ENCODE measurements at places on chromosomes 16 and 17.
A peak's percentile ranks its signal among the peaks of the same experiment; 100 is the strongest.

GRCh38 chr17:13200671-13201070 is 182.8 kb upstream of the ELAC2 start:
- no peak for DNase-seq

- DNase-seq: no peak
Measured at GRCh38 chr17:1446201-1446600, 9.8 kb downstream of the CRK start.

DNA sequence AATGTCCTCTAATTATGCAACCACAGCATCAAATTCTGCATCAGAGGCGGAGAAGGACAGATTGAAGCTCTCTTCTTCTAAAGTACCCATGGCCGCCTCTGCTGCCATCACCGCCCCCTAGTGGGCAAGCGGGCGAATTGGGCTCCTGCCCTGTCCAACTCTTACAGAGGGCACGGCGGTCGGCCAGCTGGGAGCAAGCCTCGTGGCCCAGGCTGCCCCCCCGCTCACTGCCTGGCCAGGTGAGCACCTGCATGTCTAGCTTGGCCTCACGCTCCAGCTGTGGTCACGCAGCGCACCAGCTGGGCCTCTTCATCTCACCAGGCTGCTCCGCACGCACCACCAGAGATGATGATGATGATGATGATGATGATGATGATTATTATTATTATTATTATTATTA is 146.1 kb upstream of the TOM1L1 start:
- DNase-seq: no peak

DNA sequence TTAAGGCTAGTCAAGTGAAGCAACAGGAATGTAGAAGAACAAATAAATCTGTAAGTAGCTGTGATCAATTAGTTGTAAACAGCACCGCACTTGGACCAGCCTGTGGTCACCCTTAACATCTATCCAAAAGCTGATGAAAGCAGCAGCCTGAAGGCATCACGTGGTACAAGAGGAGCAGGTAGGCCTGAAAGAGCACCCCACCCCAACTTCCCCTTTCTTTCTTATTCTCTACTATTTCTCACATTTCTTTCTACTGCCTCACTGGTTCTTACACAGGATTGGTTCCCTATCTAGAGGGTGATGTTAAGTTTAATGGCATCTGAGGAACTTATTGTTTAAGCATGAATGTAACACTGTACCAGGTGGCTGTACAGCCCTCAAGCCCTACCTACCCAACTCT is 42.6 kb upstream of the CLEC18B start:
- DNase-seq: no peak

GRCh38 chr16:76576526-76576925 is 299.3 kb downstream of the CNTNAP4 start:
- DNase-seq: no peak

DNA sequence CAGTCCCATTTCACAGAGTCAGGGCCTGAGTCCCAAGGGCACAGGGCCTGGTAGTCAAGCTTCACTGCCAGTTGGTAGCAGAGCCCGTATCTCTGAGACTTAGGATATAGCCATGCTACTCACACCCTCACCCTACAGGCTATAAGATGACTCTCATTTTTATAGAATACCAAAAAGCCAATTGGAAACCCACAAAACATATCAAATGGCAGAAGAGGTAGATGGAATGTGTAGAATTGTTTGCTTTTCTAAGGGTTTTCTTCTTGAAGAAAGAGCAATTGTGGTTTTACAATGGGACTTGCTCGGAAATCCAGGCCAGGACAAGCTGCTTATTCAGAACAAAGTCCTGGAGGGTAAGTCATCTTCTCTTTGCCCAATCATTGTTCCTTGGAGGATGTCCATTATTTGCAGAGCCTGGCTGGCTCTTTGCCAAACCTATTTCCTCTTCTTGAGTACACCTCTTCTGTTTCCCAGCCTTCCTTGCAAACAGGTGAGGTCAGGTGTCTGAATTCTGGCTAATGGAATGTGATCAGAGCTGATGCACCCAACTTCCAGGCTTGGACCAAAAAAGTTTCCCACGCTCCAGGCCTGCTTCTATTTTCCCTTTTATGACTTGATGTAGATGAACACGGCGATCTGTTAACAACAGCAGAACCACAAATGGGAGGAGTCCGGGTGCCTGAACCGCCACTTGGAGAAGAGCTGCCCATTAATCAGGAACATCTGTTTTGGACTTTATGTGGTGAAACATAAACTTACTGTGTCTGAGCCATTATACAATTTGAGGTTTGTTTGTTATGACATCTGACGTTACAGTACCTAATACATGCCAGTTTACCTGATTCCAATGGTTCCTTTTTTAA is 16.9 kb upstream of the CCL22 start:
- peak; percentile 30 for DNase-seq

GRCh38 chr17:82060614-82061013 is 5.0 kb downstream of the DUS1L start:
- no peak for DNase-seq

- no peak for DNase-seq
Measured at GRCh38 chr16:3856367-3857141, 24.0 kb downstream of the CREBBP start.

DNA sequence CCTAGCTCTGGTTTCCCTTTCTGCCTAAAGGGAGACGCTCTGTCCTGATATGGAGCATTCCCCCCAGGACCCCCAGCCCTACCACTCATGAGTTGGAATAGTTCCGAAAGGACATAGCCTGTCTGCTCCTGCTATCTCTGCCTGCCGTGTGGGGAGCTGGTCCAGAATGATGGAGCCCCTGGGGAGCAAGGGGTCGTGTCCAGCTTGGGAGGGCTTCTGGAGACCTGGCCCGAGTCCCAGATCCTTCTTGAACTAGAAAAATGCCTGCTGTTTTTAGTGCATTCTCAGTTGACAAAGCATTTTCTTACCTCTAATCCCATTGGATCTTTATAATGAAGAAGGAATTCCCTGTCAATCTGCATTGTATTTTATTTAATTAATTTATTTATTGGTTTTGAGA is 9.1 kb upstream of the GRN start:
- no peak for DNase-seq

DNA sequence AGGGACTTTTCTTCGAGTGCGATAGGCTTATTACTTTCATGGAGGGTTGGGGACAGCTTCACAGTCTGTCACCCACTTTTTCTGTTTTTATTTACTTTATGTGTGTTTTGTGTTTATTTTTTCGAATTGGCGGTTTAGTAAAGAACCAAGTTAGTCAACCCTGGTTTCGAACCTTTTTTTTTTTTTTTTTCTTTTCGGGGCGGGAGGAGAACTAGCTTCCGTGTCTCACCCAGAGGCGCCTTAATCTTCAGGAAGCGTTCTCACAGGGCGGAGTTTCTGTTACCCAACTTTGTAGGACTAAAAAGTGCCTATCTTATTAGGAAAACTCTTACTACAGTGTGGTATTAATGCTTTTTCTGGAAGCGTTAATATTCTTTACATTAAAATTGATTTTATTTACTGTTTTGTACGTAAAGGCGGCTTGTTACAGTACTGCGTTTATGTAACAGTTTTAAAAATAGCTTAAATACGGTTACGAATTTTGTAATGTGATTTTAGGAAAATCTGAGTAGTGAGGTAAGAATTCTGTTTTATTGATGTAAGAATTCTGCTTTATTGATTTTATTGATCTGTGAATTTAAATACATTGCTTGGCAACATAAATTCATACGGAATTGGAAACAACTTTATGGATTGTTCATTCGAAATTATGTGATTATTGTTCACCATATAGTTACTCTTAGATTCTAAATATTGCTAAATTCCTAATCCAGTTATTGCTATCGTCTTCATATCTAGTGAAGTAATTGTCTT is 885 bp downstream of the ZNF207 start:
- DNase-seq: peak; percentile 87

DNA sequence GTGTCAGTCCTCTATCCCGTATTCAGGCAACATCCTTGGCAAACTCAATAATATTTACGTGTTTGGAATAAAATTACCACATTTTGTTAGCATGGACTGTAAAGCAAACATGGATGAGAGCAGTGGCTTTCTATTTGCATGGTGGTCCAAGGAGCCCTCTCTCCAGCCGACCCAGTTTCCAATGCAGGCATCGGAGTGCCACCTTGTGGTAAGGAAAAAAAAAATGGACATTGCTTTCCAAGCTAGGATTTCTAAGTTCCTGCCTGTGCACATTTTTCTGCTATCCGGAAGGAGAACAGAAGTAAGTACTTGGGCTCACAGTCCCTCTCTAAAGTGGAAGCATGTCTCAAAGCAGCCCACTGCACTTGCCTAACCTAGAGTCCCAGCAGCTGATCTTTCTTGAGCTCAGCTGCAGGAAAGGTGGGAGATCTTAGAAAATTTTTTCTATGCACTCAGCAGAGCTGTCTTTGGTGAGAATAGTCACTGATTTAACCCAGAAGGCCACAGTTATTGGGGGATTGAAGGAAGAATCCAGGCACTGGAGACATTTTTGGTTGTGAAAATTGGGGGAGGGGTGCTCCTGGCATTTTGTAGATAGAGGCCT is 46.0 kb upstream of the ERCC4 start:
- DNase-seq: no peak

DNA sequence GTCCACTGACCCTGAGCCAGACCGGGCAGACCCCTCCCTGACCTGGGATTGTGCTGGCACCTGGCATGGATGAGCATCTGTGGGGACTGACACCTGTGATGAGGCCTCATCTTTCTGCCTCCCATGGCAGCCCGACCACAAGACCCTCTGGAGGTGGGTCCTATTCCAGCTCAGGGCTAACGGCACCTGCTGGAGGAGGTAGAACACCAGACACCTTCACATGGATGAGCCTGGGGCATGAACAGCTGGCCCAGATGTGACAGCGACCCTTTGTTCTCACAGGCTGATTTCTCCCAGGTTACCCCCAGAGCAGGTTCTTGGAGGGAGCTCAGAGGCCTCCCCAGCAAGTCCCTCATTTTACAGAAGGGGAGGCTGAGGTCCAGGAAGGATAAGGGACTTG is 46.4 kb upstream of the PIK3R6 start:
- DNase-seq: no peak

DNA sequence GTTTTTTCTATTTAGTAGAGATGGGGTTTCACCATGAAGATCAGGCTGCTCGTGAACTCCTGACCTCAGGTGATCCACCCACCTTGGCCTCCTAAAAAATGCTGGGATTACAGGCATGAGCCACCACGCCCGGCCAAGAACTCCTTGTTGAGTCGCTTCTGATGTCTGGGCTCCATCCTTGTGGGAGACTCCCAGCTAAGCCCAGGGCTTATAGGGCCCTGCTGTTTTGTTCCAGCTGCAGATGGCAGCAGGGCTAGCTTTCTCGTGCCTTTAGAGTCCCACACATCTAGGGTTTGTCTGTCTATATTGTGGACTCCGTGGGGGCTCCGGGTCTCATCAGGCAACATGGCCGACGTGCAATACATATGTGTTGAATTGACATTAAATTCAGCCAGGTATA is 39.3 kb upstream of the MED9 start:
- DNase-seq: no peak
